ENCODE measurements at places on chromosomes 2 and 18.

DNA sequence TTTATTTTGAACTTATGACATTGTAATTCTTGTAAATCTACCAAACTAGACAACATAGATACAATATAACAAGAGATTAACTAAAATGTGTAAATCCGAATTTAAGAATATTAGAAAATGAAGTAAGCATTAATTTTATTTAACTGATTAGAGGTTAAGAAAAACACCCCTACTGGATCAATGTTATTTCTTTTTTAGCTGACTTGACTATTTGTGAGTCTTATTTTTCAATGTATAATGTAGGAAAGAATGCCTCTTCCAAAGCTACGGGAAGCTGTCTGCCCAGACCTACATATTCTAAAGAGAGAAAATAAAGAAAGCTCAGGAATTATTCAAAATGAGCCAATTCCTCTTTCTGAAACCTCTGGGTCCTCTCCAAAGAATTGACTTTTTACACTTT lies 490.8 kb upstream of the CDH7 start:
- no peak for DNase-seq

DNA sequence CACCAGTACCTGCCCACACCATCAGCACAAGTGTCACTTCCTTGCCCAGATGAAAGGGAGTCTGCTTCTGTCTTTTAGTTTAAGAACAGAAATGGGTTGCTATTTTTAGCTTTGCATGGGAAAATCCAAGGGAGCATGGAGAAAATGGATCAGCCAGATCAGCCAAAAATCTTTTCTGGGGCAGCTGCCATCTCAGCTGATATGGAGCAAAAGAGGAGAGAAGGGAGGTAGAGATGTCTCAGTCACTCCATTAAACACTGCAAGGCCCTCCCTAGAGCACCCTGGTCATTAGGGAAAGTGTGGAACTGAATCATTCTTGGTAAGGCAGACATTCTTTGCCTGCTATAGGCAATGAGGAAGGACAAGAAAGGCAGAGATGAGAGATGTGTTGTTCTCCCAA lies 79.9 kb downstream of the CTAGE1 start:
- no peak for DNase-seq

- no peak for DNase-seq
These were observed 84.0 kb downstream of the ZBTB7C start for GRCh38 chr18:48325115-48325665.

- DNase-seq: peak; percentile 33
These were observed 510.9 kb downstream of the TXNL1 start for GRCh38 chr18:56127322-56128099.

DNA sequence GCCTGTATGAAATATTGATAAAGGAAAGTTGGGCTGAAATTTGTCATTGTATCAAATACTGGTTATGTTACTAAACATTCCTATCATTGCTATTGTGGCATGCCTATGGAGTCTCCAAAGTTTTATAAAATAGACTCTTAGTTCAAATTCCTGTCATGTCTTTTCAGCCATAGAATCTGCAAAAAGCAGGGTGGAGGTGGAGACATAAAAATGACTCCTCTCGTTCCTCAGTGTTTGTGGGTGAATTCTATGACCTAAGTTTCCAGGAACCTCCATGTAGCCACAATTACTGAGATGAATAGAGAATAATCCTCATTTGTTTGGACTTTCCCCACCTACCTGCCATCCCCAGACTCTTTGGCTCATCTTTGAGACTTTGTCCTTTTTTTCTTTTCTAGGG lies 326.3 kb upstream of the ETAA1 start:
- no peak for DNase-seq

DNA sequence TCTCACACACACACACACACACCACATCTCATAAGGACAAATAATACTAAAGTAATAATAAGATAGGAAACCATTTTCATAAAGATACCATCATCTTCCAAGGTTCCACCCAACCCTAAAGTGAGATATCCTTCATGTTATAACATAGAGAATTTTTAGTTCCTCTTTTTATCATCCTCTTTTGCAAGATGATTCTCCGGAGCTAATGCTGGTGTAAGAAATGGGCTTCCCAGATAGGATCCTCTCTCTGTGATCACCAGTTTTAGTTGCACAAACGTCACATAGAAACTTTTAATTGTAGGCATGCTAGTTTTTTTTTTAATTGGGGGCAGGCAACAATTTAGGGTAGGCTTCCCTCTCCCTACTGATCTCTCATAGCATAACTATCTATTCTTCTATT lies 49.6 kb downstream of the ARHGAP25 start:
- DNase-seq: no peak

GRCh38 chr2:49973917-49974368 lies 819.6 kb upstream of the FSHR start:
- DNase-seq: peak; percentile 33

GRCh38 chr2:212695426-212695825 lies 156.8 kb upstream of the ERBB4 start:
- no peak for DNase-seq

GRCh38 chr2:231385429-231385828 lies 10.1 kb upstream of the B3GNT7 start:
- no peak for DNase-seq

DNA sequence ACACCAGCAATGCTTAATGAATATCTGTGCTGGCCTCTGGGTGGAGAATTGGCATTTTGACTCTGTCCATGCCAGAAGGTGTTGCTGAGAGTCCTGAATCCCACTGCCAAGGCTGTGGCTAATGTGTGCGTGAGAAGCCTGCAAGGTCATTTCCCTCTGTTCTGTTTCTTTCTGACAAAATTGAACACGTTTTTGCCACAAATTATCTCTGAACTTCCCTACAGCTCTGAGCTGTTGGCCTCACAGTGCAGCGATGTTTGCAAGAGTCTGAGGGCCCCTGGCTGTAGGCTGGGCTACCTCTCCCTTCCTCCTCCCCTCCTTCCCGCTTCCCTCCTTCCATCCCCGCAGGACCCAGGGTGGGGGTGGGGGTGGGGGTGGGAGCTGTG lies 154.1 kb upstream of the HS6ST1 start:
- DNase-seq: peak; percentile 69

DNA sequence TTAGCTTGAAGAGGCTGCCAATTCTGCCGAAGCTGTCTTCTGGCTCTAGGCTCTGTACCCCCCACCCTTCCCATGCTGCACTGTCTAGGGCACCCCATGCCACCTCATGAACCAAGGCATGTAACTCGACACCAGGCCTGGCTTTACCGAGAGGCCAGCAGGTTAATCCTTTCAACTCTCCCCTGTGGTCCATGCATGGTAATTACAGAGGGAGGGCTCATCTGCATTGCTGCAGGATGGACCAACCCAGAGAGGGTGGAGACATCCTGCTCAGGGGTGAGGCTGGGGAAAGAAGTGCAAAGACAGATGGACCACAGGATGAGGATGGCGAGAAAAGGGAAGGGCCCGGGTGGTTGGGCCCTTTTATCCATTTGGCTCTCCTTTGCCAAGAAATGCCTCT lies 65.8 kb downstream of the KCTD1 start:
- DNase-seq: no peak

DNA sequence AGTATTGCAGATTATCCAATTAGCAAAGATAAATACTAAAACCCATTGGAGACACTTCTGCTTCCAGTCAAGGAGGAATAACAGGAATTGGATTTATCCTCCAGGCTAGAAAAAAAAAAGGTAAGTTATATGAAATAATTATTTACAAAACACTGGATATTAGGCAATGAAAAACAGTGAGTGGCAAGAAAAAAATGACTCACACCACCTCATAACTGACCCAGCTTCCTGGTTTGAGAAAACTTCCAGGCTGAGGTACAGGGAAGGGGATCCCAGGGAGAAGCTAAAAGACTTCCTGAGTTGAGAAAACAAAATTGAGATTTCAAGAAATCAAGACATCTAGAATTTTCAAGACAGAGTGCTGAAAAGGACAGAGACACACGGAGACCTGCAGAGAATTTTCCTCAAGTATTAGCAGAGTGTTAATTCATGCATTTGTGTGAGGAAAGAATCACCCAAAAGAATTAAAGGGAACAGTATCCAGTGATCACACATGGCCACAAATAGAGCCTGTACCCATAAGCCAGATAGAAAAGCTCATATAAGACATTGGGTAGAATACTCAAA lies 17.4 kb downstream of the SRD5A2 start:
- DNase-seq: no peak

DNA sequence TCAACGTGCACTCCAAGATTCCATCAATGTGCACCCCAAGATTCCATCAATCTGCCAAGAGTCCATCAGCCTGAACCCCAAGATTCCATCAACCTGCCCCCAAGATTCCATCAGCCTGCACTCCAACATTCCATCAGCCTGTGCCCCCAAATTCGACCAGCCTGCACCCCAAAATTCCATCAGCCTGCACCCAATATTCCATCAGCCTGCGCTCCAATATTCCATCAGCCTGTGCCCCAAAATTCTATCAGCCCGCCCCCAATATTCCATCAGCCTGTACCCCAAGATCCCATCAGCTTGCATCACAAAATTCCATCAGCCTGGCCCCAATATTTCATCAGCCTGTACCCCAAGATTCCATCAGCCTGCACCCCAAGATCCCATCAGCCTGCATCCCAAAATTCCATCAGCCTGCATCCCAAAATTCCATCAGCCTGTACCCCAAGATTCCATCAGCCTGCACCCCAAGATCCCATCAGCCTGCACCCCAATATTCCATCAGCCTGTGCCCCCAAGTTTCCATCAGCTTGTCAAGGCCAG lies 92.1 kb upstream of the PXDN start:
- no peak for DNase-seq

DNA sequence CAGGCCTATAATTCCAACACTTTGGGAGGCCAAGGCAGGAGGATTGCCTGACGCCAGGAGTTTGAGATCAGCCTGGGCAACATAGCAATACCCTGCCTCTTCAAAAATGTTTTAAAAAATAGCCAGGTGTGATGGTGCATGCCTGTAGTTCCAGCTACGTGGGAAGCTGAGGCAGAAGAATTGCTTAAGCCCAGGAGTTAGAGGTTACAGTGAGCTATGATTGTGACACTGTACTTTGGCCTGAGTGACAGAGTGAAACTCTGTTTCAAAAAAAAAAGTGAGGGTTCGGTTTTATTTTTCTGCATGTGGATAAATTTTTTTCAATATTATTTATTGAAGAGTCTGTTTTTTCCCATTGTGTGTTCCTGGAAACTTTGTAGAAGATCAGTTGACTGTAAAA lies 208.1 kb downstream of the SLC4A3 start:
- no peak for DNase-seq

- DNase-seq: peak; percentile 36
These were observed 7.4 kb upstream of the B3GNT7 start for GRCh38 chr2:231387904-231388724.

DNA sequence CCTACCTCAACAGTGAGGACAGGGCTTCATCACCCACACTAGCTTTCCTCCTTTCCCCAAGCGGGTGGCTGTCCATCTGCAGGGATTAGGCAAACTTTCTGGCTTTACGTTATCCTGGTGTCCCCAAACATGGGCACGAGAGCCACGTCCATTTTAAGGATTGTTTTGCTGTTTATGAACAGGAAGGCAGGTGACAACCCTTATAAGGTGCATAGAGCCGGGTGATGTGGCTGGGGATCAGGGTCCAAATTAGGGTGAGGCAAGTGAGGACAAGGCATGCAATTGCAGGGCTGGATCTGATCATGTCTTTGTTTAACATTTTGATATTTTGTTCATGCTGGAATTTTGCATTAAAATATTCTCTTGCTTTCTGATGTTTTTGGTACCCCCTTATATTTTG lies 27.6 kb upstream of the ITGA6 start:
- no peak for DNase-seq

GRCh38 chr2:47169784-47170183 lies 14.7 kb upstream of the STPG4 start:
- DNase-seq: no peak

DNA sequence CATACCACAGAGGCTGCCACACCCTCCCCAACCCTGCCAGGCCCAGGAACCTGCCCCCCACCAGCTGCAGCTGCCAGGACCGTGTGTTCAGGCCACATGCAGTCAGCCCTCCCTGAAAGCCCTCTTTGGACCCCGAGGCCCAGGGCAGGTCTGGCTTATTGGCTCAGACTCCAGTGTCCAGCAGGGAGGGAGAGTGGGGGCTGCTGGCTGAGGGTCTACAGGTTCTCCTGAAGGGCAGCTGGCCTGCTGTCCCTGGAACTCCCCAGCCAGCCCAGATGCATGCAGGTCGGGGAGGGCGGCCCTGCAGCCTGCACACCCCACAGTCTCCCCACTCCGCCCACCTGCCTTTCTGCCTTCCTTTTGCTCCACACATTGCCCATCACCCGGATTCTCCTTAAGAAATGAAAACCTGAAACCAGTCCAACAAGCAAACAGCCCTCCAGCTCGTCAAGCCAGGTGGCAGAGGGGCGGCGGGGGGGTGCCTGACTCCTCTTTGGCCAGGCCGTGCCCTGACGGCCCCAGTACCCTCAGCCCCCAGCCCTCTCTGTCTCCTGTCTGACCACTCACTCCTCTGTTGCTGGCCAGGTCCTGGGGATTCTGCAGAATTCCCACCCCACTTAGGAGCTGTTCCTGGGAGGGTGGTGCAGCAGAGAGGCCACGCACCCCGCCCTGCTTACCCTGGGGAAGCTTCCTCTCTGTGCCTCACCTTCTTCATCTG lies 18.0 kb downstream of the GPR35 start:
- DNase-seq: no peak

GRCh38 chr18:79549638-79550000 lies 130.0 kb upstream of the CTDP1 start:
- no peak for DNase-seq

GRCh38 chr2:186308347-186308746 lies 177.7 kb upstream of the ZC3H15 start:
- DNase-seq: peak; percentile 62

GRCh38 chr18:12005538-12006487 lies 24.5 kb downstream of the IMPA2 start:
- DNase-seq: peak; percentile 59

GRCh38 chr2:15146960-15147359 lies 414.2 kb downstream of the NBAS start:
- no peak for DNase-seq

GRCh38 chr18:68666381-68666780 lies 48.5 kb downstream of the TMX3 start:
- peak; percentile 58 for DNase-seq

DNA sequence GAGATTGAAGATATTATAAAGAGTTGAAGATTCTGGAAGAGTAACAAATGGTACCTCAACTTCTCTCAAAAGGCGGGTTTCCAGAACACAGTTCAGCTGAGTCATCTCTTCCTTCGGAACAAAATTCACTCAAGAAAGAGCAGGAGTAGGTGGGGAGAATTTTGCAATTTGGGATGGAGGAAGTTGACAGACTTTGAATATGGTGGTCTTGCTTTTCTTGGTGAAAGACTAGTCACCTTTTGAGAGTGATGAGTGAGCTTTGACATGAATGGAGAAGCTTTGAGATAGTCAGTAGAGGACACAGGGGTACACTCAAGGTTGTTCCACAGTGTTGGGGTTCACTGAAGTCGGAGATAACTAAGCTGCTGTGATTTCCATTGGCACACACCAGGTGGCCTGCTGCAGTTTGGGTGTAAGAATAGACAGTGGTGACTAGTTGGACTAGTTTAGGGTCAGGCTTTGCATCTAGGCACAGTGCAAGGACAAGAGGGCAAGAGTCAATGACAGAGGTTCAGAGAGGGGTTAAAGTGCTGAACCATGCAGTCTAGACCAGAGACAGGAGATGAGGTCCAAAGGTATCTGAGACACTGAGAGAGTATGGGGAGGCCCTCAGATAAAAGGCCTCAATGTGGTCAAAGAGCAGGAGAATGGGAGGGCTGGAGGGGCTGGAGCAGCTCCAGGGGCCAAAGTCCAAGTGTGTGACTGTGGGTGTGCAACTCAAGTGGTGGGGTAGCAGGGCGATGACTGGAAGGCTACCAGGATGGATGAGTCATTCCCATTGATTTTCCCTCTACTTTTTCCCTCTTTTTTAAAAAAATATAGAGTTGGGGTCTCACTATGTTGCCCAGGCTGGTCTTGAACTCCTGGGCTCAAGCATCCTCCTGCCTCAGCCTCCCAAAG lies 7.7 kb downstream of the CCL20 start:
- no peak for DNase-seq

GRCh38 chr2:215779912-215780311 lies 233.4 kb downstream of the MREG start:
- DNase-seq: no peak
